Suppressor macrophage treated with lipopolysaccharide for 1 hour (primary cell): ENCODE measurements at places on chromosomes 5 and 9.

DNA sequence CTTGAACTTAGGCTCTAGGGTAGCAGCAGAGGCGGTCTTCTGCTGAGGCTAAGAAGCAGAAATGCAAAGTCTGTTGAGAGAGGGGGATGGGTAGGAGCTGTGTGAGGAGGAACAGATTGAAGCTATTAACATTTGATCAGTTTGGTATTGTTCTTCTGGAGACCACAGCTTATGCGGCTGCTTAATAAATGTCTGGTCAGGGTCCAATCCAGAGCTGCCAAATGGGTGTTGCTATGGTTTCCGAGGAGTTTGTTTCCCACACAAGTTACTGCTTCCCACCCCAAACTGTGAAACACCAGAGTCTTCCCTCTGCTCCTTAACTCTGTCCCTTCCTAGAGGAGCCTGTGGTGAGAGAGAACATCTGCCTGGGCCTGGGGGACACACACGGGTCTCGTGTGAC lies 142.2 kb upstream of the KLF4 start:
- no peak for DNase-seq

DNA sequence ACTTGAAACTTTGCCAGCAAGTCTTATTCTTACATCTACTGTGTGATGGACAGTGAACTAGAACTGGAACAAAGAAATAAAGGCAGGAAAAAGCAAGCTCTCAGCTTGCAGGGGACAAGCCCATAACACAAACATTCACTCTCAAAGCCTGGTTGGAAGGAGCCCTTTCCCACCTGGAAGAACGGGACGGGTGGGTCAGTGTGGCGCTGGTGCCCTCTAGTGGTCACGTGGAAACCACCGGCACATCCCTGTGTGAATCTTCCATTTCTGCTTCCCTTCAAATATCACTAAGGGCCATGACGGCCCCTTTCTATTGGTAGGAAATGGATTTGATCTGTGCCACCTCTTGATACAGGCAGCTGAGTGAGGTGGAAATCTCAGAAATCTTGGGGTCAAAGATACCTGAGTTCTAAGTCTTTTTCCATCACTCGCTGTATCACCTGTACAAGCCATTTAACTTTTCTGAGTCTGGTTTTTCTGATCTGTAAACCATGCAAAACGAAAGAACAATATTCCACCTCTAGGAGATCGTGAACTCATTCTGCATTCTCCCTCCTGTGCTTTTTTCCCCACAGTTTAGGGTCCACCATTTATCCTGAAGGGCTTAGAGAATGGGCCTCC lies 211.6 kb downstream of the MSX2 start:
- DNase-seq: peak; percentile 51

GRCh38 chr9:23682891-23683431 lies 143.1 kb downstream of the ELAVL2 start:
- no peak for DNase-seq

DNA sequence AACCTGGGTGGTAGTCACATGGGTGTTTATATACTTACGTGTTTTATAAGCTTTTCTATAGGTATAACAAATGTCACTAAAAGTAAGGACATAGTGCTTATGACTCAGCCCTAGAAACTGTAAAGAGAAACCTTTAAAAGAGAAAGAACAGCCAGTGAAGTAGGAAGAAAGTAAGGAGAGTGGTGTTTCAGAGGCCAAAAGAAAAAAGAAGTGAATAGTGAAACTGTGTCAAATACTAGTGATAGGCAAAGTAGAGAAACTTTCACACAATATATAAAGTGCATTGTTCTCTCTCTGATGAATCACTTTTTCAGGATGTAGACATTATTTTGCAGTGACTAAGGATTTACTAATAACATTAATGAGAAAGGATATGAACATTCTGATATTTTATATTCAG lies 74.2 kb upstream of the SUSD1 start:
- DNase-seq: no peak

GRCh38 chr5:167180906-167181305 lies 1110.5 kb upstream of the WWC1 start:
- DNase-seq: no peak

DNA sequence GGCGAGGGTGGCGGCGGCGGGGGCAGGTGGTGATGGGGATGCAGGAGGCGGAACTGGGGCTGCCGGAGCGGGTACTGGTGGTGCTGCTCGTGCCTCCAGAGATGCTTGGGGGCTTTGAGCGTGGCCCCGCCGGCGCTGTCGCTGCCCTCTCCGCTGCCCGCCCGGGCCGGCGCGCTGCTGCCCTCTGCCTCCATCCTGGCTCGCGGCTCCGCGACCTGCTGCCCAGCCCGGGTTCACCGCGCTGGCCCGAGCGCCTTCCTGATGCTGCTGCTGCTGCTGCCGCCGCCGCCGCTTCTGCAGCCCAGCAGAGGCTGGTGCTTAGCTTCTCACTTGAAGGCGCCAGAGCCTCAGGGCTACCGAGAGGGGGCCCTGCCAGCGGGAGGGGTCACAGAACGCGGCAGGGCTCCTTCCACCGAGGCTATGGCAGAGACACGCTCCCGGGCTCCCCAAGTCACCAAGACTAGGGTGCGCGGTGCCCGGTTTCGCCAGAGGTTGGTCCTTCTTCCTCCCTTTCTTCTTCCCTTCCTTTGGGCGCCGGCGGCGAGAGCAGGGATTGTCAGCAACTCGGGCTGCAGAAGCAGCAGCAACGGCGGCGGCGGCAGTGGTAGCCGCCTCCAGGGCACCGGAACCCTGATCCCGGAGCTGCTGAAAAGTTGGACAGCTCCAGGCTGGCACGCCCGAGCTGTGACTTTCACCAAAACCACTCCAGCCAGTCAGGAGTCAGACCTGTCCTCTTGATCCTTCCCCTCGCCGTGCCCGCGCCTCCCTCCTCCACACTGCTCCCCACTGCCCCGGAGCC lies at the start of gene PDE4D:
Gene PDE4D (minus strand): TSS at position 298 of the 799 bp plus-strand sequence.
- peak; percentile 79 for DNase-seq

GRCh38 chr9:134502809-134503211 lies 138.8 kb upstream of the COL5A1 start:
- peak; percentile 11 for DNase-seq

DNA sequence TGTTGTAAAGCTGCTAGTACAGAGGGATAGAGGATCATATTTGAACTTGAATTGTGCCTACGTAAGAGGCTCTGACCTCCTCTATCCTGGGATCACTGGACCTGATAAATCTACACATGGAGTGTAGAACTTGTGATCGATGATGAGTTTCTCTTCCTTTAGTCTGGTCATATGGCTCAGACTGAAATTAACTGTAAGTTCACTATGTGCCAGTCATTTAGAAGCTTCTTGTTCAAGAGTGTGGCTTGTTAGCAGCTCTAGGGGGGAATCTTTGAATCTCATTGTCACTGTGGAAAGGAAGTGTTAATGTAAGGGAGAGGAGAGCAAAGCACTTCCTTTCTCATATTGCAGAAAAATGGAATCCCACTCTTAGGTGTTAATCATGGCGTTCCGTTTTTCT lies 12.1 kb downstream of the ZBTB34 start:
- DNase-seq: no peak

DNA sequence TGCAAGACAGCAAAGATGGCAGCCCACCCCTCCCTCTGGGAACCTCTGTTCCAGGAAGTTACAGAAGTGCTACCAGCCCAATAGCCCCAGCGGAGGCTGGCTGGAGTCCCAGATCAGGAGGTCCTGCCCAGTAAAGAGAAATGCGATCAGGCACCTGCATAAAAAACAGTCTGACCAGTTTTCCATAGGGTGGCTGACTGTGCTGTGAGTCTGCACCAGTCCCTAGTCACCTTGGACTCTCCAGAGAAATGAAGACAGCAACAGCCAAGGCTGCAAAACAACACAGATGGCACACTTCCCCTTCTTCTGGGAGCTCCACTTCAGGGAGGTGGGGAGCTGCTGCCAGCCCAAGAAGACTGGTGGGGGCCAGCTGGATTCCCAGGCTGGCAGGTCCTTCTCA lies 265.5 kb upstream of the PCSK5 start:
- DNase-seq: no peak

DNA sequence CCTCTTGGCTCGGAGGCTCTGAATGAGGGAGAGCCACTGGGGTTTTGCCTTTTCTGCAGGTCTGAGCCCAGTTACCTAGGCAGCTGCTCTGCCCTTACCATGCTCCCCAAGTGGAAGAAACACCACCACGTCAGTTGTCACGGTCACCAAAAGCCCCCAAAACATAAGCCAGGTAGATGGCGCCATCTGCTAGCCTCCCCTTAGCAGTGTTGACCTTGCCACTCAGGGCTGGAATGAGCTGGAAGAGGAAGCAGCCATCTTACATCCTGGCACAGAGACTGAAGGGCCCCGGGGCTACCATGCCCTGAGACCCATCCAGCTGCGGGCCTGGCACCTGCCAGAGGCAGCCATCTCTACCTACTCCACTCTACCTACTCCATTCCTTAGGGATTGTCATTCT lies 7.4 kb downstream of the ZER1 start:
- DNase-seq: no peak

DNA sequence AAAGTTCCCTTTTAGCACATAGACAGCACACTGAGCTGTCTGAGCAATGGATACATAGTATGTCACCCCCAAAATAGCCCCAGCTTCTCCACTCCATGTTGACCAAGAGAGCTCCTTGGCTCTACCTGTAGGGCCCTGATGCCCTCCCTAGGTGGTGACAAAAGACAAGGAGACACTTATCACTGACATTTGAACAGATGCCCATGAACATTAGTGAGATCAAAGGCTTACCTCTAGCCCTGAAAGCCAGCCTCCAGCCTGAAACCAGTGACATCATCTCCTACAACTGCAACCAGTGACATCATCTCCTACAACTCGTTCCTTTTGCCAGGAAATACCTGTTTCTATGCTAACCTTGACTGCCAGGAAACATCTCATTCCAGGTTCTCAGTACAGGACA lies 122.7 kb downstream of the FSTL4 start:
- no peak for DNase-seq

DNA sequence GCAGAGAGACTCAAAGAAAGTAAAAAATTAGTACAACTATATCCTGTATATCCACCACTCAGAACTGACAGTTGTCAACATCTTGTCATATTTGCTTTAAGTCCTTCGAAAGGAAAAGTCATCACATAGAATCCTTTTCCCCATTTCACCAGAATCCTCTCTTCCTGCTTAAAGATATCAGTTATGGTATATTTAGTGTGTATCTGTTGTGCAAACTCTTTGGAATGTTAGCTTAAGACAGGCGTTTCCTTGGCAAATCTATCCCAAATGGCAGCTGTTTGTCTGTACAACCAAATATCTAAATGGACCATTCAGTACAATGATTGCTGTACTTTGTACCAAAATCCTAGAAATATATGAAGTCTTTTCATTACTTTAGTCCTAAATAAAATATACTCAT lies 98.5 kb downstream of the ITGA1 start:
- no peak for DNase-seq

GRCh38 chr5:179260324-179261070 lies 84.8 kb downstream of the ADAMTS2 start:
- DNase-seq: no peak

- no peak for DNase-seq
Measured at GRCh38 chr9:127501821-127502343, 50.6 kb downstream of the LRSAM1 start.

DNA sequence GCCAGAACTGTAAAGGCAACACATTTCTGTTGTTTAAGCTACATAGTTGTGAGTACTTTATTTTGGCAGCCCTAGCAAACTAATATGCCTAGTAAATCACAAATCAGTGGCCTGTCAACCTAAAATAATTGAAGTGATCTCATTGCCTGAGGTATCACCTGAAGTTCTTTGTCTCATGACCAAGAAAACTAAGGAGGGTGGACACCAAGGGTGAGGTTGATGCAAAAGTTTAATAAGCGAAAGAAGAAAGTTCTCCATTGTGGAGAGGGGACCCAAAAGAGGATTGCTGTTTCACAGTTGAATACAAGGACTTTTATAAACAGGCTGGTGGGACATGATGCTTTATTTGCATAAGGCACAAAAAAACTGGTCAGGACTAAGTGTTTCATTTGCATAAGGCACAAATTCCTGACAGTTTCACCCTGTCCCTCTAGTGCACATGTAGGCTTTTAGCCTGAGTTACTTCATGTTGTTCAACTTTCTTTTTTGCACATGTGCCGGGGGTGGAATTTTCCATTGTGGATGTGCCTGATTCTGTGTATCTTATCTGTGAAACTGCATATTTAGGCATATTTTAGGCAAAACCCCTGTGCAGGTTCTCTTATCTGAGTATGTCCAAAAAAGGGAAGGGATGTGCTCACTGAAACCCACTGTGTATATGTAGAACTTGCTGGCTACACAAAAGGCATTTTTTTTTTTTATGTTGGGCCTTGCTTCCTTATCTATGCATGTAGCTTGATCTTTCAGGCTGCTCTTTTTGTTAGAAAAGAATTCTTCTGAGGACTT lies 108.6 kb upstream of the RAI14 start:
- no peak for DNase-seq

GRCh38 chr9:137666513-137666822 lies 47.7 kb downstream of the EHMT1 start:
- no peak for DNase-seq

DNA sequence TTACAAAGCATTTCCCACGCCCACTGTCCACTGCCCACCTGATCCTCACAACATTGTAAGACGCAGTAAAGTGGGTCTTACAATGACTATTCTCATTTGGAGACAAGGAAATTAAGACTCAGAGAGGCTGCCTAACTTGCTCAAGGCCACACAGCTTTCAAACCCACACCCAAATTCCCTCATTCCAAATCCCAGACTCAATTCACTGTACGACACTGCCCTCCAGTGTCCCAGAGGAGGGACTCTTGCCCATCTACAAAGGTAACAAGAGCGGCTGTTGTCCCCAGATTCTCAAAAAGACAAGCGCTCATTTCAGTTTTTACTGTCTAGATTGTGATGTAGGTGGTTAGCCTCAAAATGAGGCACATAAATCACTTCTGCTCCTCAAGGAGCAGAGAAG lies 184.6 kb downstream of the ACTL7B start:
- peak; percentile 31 for DNase-seq

GRCh38 chr9:127347831-127348776 lies 48.9 kb upstream of the SLC2A8 start:
- peak; percentile 22 for DNase-seq

DNA sequence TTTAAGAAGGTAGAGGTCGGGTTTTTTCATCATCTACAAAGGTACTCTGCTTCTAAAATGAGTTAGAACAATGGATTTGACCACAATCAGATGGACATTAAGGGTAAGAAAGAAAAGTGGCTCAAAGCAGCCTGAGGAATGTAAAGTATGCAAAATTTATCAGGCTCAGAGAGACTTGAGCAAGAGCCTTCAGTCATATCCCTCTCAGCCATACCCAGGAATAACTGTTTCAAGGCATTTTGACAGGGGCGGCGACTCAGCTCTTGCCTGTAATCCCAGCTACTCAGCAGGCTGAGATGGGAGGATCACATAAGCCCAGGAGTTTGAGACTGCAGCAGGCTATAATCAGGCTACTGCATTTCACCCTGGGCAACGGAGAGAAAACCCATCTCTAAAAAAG lies 38.8 kb upstream of the ANXA2R start:
- DNase-seq: no peak

DNA sequence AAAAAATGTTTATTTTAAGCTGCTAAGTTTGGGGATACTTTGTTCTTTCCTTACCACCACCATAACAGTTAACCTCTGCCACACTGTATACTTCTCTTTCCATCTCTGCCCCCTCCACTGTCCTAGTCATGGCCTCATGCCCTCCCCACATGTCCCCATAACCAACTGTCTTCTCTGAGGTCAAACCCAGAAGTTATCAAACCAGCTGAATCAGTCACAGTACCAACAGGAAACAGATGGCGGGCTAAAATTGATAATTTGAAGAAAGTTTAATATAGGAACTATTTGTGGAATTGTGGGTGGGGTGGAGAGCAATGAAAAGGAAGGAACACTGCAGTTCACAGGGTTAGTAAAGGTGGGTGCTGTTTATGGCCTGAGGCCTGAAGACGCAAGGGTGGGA lies 5.7 kb upstream of the DCTN4 start:
- DNase-seq: peak; percentile 57

- DNase-seq: no peak
Measured at GRCh38 chr9:119898316-119898715, 529.1 kb upstream of the BRINP1 start.
